ENCODE measurements at places on chromosomes 1 and 21. TPM values are rescaled to one million over a fixed set of nuclear protein-coding genes. Genes with fewer than 3 reads are reported as not detected.

The LPAR3 gene
- 3.6 TPM for total RNA-seq

The AKNAD1 gene
- total RNA-seq: not detected

The SERTAD4 gene
- total RNA-seq: not detected

The PLA2G2F gene
- total RNA-seq: not detected

The URB1 gene
- 14.2 TPM for total RNA-seq

The WDR64 gene
- 0.10 TPM for total RNA-seq

The PIAS3 gene
- total RNA-seq: 15.9 TPM

The TRPM2 gene
- total RNA-seq: 37.7 TPM

The B4GALT3 gene
- 52.2 TPM for total RNA-seq

The POU3F1 gene
- total RNA-seq: not detected

The SPRR4 gene
- not detected for total RNA-seq

The OR2T11 gene
- not detected for total RNA-seq

The TSSK3 gene
- 1.1 TPM for total RNA-seq

The UQCRHL gene
- 1.1 TPM for total RNA-seq

The OR2M4 gene
- total RNA-seq: not detected

The SPRR2A gene
- total RNA-seq: not detected

The NEK2 gene
- total RNA-seq: 26.7 TPM

All from activated naive CD4-positive, alpha-beta T cell treated with anti-CD3 and anti-CD28 coated beads, Interleukin-2, amount 10 ng/mL, durations not matched to agents 5 hours and 36 hours (primary cell).